GM23248 (cell line): ENCODE measurements at places on chromosomes 4 and X. TPM values are rescaled to one million over a fixed set of nuclear protein-coding genes. Genes with fewer than 3 reads are reported as not detected.

DNA sequence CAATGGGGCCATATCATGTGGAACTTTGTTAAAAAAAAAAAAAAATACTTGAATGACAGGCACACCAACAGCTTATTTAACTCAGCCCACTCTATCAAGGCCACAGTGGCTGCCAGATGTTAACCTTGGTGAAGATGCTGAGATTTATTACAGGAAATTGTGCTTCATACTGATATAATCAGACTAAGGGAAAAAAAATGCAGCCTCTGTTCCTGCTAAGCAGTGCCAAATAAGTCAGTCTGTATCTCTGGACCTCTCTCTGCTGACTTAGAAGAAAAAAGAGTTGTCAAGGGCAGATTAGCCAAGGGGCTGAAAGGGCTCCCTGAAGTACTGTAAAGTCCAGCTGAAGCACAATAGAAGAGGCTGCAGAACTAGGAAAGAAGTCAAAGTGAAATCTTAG lies 677.7 kb upstream of the HTR2C start:
- no peak for DNase-seq

Gene GAGE12E
- total RNA-seq = not detected in 2 replicates

DNA sequence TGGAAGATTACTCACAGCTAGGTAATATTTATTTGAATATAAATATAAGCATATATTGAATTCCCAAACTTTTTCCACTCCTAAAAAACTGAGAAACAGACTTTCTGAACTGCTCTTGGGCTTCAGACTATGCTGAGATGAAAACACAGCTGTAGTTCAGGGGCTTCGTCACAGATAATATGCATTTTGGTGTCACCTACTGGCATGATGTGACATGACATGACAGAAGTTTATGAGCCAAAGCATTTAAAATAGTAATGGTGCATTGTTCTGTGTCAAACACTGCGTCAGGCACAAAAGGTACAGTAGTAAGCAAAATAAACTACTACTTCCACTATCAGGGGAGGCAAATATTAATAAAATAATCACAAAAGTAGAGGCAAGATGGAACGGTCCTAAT lies 171.3 kb downstream of the BTC start:
- peak; percentile 51 for DNase-seq

DNA sequence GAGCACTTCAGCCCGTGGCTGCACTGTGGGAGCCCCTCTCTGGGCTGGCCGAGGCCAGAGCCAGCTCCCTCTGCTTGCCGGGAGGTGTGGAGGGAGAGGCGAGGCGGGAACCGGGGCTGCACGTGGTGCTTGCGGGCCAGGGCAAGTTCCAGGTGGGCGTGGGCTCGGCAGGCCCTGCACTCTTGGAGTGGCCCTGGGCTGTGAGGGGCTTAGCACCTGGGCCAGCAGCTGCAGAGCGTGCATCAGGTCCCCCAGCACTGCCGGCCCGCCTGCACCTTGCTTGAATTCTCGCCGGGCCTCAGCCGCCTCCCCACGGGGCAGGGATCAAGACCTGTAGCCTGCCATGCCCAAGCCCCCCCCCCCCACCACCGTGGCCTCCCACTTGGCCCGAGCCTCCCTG lies 28.9 kb upstream of the APOOL start:
- no peak for DNase-seq

GRCh38 chrX:54891573-54891972 lies 29.1 kb upstream of the TRO start:
- DNase-seq = peak; percentile 52

DNA sequence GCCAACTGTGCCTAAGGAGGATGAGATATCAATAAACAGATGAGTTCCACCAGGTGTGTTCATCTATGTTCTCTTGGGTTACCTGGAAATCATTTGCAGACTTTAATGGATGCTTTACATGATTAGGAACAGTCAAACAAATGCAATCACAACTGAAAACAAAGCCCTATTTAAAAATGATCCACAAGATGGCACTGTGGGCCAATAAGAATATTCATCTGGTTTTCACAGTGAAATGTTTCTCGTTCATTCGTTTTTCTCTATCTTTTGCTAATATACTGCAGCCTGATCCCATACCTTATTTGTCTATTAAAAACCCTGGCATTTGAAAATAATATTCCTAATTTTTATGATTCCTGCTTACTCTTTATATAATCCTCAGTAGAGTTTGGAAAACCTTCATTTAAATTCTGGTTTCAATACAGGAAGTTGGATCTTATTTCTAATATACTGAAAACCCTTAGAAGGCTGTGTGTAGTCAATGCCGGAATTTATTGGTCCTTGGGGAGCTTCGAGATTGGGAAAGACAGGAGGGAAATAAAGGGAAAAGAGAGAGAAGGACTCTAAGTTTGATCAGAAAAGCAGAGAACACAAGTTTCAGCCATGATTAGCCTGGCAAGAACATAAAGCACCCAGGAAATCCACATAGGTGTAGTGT lies 63.8 kb upstream of the TAPT1 start:
- peak; percentile 58 for DNase-seq

Gene MMRN1
- not detected in 2 replicates for total RNA-seq

Gene RADX
- 1.3 and 2.1 TPM in 2 replicates for total RNA-seq

DNA sequence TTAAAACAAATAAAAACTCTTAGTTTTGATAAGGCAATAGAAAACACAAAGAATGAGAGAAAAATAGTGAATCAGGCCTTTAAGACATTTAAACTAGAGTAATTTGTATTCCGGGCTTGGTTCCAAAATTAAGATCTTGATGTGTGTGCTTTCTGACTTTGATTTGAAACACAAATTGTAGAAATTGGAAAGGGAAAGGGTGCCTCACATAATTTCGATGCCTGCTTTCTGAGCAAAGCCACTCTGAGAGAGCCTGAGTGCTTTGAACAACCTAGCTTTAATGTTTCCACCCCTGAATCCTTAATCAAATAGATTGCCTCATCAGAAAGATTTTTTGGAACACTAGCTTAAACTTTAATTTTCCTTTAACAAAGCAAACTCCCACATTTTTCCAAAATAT lies 666.8 kb downstream of the PCDH18 start:
- no peak for DNase-seq
